ENCODE measurements at places on chromosomes 5 and 9.

DNA sequence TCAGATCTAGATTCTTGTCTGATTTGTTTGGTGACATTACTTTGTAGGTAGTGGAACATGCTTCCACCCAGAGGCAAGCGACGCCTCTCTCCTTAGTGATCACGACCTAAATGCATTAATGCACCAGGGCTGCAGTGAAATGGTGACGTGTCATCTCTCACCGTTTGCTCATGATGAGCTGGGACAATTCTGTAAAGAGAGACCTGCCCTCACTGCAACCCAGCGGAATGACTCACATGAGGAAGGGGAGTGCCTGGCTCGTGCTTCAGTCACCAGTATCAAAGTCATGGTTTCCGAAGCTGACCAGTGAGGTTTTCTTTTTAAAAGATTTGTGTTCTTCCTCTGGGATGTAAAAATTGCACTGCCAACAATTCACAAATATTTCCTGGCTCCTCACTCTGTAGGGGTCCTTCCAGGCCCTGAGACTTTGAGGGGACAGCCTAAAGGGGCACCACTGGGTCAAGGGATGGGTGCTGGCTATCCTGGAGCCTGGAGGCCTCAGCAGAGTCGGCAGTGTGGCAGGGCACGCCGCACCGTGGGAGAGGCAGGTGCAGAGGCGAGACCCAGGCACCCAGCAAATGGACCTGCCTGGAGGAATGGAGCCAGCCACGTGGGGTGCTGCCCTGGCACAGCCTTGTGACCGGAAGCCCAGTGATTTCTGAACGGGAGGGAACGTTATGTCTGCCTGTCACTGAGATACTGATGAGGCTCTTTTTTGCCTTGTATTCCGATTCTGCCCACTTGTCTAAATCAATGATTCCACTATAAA lies 17.3 kb downstream of the QSOX2 start:
- no peak for DNase-seq

DNA sequence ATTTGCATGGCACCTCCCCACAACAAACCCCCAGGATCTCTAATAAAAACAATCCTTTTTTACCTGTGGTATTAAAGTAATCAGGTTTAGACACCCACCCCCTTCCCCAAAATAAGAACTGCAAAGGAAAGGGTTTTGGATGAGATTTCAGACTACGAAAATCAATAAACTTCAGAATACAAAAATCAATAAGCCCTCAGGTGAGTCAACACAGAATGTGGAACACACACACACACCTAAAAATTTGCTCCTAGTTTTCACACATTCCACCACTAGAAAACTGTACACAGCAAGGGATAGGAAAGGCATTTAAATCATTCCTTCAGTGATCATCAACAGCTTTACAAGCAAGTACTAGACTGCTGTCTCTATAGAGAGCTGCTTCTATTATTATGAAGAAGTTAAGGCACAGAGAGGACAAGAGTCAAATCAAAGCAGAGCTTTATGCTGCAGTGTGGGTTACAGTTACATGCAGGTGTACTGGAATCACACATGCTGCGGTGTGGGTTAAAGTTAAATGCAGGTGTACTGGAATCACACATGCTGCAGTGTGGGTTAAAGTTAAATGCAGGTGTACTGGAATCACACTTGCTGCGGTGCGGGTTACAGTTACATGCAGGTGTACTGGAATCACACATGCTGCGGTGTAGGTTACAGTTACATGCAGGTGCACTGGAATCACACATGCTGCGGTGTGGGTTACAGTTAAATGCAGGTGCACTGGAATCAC lies 36.3 kb downstream of the PFDN1 start:
- DNase-seq, result no peak

GRCh38 chr5:137700282-137700680 lies 35.6 kb downstream of the KLHL3 start:
- no peak for DNase-seq

GRCh38 chr9:1031951-1032601 lies 18.1 kb upstream of the DMRT2 start:
- no peak for DNase-seq

- no peak for DNase-seq
These were observed 216.9 kb downstream of the AUH start for GRCh38 chr9:91144769-91145168.

- DNase-seq, result no peak
These were observed 384.8 kb upstream of the MEF2C start for GRCh38 chr5:89267788-89268187.

GRCh38 chr5:172985596-172985995 lies 2.0 kb downstream of the ATP6V0E1 start:
- no peak for DNase-seq

DNA sequence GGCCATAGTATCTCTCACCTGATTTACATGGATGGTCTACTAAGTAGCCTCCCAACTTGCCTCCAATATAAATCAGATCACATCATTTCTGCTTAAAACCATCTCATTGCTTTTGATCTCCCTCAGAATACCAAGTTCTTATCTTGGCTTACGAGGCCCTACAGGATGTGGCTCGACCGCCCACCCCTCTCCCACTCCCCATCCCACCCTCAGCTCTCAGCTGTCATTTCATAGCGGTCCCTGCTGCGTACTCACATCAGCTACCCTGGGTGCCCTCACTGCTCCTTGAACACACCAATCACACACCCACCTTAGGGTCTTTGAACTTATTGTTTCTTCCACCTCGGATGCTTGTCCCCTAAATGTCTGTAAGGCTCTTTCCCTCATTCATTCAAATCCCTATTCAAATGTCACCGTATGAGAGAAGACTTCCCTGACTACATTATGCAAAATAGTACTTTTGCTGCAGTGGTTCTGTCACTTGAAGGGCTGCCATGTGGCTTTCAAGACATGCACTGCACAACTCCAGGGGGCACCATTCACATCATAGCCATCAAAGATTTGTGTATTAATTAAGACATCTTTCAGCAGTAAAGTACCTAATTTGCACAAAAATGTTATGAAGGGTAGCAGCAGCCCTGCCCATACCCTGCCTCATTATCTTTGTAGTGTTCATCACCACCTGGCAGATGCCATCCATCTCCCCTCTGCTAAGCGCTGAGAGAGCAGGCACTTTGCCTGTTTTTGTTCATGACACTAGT lies 171.1 kb downstream of the ENC1 start:
- no peak for DNase-seq

DNA sequence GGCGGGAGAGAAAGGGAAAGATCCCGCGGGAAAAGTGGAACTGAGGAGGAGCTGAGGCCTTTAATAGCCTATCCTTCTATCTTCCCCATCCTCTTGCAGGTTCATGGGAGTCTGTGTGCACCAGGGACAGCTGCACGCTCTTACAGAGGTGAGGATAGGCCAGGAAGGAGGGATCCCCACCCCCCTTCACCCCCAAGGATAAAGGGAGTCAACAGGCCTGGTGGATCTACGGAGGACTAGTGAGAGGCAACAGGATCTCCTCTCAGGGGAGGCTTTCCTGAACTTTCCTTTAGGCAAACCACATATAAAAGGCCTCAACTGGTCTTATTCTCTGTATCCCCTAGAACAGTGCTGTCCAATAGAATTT lies 1.1 kb downstream of the TESK1 start:
- no peak for DNase-seq

- no peak for DNase-seq
These were observed 165.8 kb upstream of the ANKH start for GRCh38 chr5:15037247-15037908.

GRCh38 chr5:180601591-180602480 lies 10.5 kb upstream of the SCGB3A1 start:
- no peak for DNase-seq

- DNase-seq, result no peak
These were observed 38.8 kb upstream of the GLRX start for GRCh38 chr5:95861221-95861863.

DNA sequence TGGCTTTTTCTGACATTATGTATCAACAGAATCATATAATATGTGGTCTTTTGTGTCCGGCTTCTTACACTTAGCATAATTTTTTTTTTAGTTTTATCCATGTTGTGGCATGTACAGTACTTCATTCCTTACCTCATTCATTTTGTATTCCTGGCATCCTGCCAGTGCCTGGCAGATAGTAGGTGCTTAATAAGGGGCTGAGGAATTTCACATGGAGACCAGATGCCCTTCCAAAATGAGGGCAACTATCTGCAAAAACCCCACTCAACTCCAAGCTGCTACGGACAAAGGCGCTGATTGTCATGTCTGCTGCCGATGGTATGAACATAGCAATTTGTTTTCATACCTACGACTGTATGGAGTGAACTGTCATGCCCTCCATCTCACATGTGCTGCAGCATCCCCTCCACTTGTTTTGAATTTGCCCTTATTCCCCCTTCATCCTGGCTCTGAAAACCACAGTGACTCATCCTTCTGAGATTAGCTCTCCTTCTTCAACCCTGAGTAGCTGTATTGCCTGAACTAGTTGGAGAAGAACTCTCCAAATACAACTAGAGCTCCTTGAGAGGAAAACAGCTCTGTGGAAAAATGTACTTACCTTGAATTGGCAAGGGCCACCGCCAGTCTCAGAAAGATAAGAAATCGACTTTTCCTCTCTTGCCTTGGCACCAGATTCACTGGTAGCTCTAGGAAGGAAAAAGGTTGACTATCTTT lies 41.3 kb upstream of the FOXE1 start:
- no peak for DNase-seq

- no peak for DNase-seq
These were observed 2.5 kb downstream of the EGFL7 start for GRCh38 chr9:136665111-136665703.

GRCh38 chr5:115602591-115603125 lies 379 bp upstream of the TICAM2 start:
- DNase-seq, result no peak

GRCh38 chr5:142434322-142434612 lies 109.4 kb upstream of the SPRY4 start:
- no peak for DNase-seq

DNA sequence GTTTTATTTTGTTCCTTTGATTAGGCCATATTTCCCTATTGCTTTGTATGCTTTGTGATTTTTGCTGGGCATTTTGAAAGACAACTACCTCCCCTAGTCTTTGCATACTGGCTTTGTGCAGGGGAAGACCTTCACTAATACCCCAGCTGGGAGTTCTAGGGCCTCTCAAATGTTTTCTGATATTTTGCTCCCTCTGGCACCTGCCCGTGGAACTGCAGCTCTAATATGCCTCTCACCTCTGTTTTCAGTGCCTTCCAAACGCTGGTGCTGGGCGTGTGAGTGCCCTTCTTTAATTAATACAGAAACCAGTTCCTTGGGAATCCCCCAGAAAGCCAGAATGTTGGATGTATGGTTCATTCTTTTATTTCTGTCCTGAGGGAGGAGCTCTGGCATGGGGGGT lies 204.5 kb downstream of the COMMD10 start:
- DNase-seq, result no peak

DNA sequence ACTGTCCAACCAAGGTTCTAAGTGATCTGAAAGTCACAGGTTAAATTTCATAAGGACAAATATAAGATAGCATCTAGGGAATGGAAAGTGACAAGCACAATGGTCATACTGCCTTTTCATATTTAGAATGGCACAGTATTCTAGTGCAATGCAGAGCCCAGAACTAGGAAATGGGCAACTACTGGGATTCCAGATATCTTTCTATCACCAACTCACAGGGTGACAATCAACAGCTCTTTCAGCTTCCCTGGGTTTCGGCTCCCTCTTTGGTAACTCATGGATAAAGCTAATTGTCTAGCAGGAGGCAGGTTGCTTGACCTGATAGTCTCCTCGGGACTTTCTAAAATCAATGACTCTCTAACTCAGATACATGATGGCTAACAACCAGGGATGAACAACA lies 60.4 kb downstream of the NR3C1 start:
- no peak for DNase-seq

DNA sequence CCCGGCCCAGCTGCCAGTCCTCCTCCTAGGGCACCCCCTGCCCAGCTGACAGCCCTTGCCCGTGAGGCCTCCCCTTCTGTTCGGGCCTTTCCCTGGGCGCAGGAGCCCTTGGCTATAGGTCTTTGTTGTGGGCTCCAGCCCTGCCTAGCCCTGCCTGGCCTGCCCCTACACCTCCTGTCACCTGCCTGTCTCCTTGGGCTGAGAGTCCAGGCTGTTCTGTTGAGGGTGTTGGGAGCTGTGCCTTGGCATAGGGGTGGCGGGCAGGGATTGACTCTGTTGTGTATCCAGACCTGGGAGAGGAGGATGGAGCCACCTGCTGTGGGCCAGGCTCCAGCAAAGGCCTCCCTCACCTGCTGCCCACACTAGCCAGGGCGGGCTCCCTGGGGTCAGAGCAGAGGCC lies 11.6 kb downstream of the FCN2 start:
- DNase-seq, result no peak

GRCh38 chr5:178538741-178539229 lies 51.4 kb downstream of the COL23A1 start:
- DNase-seq, result no peak

- no peak for DNase-seq
These were observed 22.1 kb upstream of the MARCHF6 start for GRCh38 chr5:10331341-10331796.

DNA sequence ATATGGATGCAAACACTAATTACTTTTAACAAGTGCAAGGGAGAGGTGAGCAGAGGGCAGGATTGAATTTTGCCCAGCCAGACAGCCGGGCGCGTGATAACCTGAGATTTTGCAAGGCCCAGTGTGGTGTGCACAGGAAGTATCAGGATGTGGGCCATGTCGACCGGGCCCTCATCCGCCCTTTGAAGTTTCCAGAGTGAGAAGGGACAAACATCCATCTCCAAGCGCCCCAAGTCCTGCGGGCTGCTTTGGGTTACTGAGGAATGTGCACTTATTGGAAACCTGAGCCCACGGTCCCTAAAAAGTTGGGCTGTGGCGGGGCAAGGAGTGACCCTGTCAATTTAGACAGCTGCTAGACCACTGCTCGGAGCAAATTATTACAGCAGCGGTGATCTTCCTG lies 272.2 kb upstream of the IRX2 start:
- no peak for DNase-seq

- no peak for DNase-seq
These were observed 64.9 kb upstream of the SHC3 start for GRCh38 chr9:89243296-89244061.

DNA sequence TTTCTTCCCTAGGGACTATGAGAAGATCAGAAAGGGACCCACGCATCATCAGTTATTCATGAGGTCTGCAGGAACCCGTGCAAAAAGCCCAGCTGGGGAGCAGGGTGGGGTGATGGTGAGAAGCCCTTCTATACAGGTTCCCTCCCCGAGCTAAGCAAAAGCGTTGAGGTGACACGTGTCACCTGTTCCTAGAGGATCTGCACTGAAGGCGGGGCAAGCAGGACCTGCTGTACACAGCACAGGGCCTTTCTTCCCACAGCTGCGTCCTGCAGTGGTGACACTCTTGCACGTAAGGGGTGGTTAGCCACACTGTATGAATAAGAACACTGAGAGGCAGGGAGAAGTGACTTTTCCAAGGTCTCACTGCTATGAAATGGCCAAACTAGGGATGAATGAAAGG lies 37.2 kb upstream of the SH3PXD2B start:
- DNase-seq, result no peak

DNA sequence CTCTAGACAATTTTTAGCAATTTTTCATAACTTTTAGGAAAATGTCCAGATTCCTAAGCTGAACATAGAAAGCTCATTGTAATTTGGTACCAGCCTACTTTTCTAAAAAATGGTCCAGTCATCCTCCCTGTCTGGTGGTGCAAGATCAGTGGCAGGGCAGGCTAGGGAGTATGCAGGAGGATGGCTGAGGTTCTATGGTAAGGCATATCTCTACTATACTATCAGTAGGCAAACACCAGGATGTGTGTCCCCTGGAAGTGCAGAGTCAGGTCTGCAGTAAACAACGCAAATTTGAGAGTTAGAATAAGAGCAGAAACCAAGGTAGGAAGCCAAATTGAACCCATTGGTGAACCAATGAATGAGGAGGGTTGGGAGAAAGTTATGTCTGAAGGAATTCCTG lies 22.8 kb upstream of the RFX3 start:
- no peak for DNase-seq
